LHCN-M2 (cell line): ENCODE measurements at places on chromosomes 5 and 9. TPM values are rescaled to one million over a fixed set of nuclear protein-coding genes. Genes with fewer than 3 reads are reported as not detected.

- DNase-seq, result no peak
These were observed 86.2 kb upstream of the PIK3R1 start for GRCh38 chr5:68129364-68129763.

DNA sequence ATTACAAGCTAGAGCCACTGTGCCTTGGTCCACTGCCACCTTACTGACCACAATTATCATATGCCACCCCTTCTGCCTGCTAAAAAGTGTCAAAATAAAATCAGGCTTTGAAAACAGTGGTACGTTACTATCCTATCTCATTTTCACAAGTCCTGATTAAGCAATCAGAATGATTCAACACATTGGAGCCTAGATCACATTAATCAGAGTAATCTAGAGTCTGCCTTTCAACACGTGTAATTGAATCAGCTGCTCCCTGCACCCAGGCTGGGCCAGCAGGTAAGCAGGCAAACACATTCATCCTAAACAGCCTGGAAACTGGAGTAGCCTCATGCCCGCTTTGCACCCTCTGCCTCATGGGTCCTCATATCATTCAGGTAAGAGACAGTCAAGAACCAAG lies 186.2 kb downstream of the DCP2 start:
- peak; percentile 73 for DNase-seq

GRCh38 chr5:15463231-15463980 lies 36.6 kb upstream of the FBXL7 start:
- DNase-seq, result peak; percentile 40

DNA sequence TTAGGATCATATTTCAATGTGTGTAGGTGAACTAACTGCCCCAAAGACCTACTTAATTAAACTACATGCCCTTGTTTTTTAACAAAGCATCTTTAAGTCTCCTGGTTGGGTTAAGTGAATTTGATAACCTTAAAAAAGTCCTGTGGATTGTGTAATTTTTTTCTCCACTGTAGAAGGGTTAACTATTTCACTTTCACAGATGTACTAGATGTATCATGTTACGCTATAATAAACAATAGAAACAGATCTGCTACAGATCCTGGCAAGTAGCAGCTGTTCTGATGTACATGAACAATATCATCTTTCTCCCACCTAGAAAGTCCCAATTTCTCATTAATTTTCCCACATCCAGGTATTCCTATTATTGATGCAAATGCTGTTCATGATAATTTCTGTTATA lies 18.9 kb downstream of the KIF24 start:
- peak; percentile 52 for DNase-seq

- DNase-seq, result peak; percentile 12
These were observed 377.1 kb downstream of the SPOCK1 start for GRCh38 chr5:137122075-137122474.

DNA sequence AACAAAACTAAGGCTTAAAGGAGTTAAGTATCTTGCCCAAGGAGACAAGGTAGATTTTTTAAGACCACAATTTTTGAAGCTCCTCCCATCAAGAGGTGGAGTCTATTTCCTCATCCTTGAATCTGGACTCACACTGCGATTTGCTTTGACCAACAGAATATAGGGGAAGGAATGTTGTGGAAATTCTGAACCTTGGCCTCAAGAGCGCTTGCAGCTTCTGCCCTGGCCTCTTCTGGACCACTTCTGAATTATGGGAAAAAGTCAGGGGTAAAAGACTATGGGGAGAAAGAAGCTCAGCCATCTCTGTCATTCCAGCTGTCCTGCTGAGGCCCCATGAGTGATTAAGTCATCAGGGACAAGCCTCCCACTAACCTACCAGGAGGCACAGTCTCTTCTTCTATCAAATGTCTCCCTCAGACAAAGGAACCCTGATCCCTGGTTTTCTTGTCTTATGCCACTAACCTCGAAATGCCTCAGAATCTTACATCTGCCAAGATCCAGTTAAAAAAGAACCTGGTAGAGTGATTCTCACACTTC lies 25.9 kb downstream of the MAPKAP1 start:
- DNase-seq, result peak; percentile 35

- DNase-seq, result peak; percentile 41
These were observed at the start of gene CFAP77 for GRCh38 chr9:132409828-132410528. Gene CFAP77 (plus strand): TSS chr9:132410211. CDS start chr9:132410272, 61 bp downstream.

GRCh38 chr5:75734913-75735789 lies 17.9 kb upstream of the POC5 start:
- DNase-seq, result peak; percentile 21

- DNase-seq, result no peak
These were observed 37.5 kb upstream of the PPP1R26 start for GRCh38 chr9:135442075-135442474.

GRCh38 chr9:35236692-35237091 lies 74.9 kb downstream of the UNC13B start:
- DNase-seq, result no peak

DNA sequence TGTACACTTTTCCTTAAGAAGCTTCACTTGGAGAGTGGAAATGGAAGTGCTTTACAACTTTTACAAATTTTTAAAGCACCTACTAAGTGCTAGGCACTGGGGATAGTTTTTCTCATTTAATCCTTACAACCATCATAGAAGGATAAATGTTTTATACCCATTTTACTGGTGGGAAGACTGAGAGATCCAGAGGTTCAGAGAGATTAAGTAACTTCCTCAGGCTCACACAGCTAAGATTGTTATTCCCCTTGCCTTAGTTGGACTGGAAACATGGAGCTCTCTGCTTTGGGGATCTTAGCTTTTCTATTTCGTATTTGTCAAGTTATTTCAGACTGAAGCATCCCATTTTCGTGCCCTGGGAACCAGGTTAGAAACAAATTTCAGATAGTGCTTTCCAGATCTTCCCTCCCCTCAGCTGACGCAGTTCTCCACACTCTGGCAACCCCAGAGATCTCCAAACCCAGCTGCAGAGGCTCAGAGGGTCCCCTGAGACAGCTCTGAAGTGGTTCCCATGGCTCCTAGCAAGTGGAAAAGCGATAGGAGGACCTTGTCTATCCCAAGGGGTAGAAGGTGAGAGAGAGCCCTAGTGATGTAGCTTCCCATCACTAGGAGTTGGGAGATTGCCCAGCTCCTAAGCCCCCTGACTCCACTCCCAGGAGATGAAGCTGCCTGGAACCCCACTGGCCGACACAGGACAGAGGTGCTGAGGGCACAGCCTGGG lies 16.2 kb upstream of the GABBR2 start:
- DNase-seq, result no peak

FOXD4L4 gene
- total RNA-seq, result 0.06 and 0.17 TPM in 2 replicates

EPB41L4A gene
- not detected in 2 replicates for total RNA-seq

PDE6A gene
- total RNA-seq, result 0.58 and 1.1 TPM in 2 replicates

SPATA31A3 gene
- not detected in 2 replicates for total RNA-seq
